Tongue (tissue), 3 donors: ENCODE measurements at places on chromosomes 5 and 9.

- DNase-seq = no peak
Measured at GRCh38 chr9:98627296-98627695, 81.4 kb downstream of the GABBR2 start.

DNA sequence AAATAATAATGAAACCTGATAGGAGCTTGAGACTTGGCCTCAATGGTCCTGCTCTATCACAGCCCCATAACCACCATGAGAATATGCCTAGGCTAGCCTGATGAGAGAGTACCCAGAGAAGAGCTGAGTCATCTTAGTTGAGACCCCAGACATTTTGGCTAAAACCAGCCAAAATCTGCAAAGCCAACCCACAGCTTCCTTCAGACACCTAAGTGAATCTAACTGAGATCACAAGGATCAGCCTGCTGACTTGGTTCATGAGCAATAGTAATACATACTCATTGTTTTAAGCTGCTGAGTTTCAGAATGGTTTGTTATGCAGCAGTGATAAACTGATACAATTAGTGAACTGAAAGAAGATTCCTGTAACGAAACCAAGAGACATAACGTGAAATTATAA, 473.7 kb upstream of the PTGER4 start:
- no peak for DNase-seq

- DNase-seq = no peak
Measured at GRCh38 chr5:149887622-149888183, 56.9 kb downstream of the PDE6A start.

GRCh38 chr5:33282157-33282556, 158.6 kb upstream of the TARS1 start:
- no peak for DNase-seq

DNA sequence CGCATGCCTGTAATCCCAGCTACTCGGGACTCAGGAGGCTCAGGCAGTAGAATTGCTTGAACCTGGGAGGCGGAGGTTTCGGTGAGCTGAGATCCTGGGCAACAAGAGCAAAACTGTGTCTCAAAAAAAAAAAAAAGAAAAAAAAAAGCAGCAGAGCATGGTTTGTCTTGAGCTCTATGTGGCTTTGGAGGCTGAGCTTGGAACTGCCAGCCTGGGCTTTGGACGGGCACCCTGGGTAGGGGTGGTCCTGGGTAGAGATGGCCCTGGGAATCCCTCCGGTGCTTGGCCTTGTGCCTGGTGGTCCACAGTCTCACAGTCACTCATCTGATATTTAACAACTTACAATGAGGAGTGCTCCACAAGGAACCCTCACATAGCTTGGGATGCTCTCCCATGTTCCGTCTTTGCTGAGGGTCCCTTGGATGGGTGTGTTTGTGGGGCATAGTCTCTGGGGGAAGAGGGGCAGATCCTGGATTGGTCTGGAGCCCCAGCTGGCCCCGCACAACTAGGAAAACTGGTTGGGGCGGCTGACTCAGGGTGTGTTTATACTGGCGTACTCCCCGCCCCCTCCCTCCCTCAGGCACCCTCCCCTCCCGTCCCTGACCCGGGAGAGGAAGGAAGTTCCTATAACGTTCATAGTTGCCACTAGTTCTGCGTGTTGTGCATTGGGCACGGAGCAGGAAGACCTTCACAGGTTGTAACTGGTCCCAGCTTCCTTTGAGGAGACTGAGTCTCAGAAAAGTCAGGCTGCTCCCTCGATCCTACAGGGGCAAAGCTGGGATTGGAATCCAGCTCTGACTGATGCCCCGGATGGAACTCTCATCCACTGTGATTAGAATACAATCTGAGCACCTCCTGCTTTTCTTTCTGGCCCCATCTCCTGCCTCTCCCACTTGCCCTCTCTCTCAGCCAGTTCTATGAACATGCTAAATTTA, 11.2 kb downstream of the IER5L start:
- peak; percentile 80 for DNase-seq

- peak; percentile 30 for DNase-seq
Measured at GRCh38 chr5:151382576-151382975, 35.2 kb upstream of the SLC36A2 start.

DNA sequence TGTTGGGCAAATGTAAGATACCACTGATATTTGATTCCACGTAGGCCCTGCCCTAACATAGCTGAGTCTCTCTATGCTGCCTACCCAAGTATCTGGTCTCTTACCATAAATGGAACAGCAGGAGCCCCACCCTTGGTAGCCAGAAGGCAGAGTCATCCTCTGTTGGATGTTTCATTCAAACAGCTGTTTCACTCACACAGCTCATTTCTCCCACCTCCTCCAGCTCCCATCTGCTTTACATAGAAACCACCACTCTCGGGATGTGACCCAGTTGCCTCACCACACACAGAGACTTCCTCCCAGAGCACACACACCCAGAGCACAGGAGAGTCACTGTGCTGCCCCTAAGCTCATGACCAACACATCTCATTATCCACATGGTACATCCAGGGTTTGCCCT, 165.3 kb downstream of the TMEM167A start:
- no peak for DNase-seq

DNA sequence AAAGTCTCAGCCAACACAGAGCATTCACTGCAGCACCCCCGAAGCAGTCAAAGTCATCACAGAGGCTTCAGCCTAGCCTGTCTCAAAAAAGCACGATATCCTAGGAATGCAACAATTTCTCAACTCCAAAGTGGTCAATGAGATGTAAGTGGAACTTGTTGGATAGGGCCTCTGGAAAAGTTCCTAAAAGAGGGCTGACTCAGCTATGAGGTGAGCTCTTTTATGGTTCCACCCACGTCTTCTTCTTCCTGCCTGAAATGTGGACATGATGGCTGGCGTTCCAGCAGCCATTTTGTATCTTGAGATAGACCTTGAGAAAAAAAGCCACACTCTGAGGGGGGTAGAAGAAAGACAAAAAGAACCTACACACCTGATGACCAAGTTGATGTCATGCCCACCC, 32.5 kb upstream of the TRIO start:
- DNase-seq = no peak

- DNase-seq = peak; percentile 83
Measured at GRCh38 chr5:100595152-100595811, 60.1 kb downstream of the FAM174A start.

- DNase-seq = peak; percentile 76
Measured at GRCh38 chr9:136605988-136606660, 56.6 kb upstream of the EGFL7 start.

DNA sequence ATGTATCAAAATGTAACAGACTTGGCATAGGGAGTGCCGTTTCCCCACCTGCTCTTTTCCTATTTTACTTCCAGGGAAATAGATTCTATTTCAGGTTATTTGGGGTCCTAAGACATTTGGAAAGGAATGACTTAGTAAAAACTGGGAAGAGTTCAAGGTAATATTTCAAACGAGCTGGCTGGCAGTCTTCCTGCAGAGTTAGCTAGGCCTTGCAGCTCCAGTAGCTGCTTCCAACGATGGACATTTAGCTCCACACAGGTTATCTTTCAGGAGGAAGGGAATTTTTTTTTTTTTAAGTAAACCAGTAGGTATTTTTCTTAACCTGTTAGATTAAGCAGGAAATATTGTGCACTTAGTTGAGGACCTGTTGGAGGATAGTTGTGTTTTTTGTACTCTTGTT, 45.2 kb downstream of the TLE4 start:
- no peak for DNase-seq

DNA sequence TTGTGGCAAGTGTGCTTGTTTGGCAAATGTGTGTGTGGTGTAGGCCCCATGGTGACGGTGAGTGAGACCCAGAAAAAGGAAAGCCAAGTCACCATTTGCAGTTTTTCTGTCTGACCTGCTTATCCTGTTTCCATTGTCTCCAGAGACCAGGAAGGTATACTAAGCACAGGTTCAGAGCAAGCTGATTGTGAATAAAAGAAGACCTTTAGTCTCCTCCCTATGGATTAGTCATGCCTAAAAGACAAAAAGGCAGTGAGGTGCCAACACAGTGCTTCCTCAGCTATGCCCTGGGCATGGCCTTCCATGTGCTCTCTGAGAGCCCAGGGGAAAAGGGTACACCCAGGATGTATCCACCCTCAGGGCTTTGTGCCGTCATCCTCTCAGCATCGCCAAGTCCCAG, 49.2 kb upstream of the SHOC1 start:
- DNase-seq = no peak

- no peak for DNase-seq
Measured at GRCh38 chr9:129283291-129283691, 105.2 kb upstream of the IER5L start.

DNA sequence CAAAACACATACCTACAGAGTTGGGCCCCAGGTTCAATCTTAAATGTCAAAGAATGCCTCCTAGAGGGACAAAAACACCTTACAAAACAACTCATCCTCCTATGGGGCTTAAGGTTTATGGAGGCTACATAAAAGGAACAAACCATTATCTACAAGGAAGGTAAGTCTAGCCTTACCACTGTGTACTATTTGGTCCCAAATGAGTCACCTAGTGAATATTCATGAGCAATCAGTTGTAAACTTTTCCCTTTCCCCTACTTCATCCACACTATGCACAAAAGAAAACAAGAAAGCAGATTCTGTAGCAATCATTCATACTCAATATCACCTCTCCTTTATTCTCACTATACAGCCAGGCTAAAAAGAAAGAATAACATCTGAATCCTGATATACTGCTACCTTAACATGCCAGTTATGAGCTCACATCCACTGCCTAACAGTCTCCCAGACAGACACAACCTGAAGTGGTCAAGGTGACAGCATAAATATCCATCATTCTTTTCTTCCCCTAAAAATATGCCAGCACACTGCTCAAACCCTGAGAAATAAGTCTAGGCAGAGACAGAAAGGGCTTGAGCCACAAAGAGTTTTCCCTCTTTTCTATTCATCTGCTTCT, 6.2 kb downstream of the OXCT1 start:
- no peak for DNase-seq

- no peak for DNase-seq
Measured at GRCh38 chr9:136436055-136436634, 3.5 kb downstream of the INPP5E start.

DNA sequence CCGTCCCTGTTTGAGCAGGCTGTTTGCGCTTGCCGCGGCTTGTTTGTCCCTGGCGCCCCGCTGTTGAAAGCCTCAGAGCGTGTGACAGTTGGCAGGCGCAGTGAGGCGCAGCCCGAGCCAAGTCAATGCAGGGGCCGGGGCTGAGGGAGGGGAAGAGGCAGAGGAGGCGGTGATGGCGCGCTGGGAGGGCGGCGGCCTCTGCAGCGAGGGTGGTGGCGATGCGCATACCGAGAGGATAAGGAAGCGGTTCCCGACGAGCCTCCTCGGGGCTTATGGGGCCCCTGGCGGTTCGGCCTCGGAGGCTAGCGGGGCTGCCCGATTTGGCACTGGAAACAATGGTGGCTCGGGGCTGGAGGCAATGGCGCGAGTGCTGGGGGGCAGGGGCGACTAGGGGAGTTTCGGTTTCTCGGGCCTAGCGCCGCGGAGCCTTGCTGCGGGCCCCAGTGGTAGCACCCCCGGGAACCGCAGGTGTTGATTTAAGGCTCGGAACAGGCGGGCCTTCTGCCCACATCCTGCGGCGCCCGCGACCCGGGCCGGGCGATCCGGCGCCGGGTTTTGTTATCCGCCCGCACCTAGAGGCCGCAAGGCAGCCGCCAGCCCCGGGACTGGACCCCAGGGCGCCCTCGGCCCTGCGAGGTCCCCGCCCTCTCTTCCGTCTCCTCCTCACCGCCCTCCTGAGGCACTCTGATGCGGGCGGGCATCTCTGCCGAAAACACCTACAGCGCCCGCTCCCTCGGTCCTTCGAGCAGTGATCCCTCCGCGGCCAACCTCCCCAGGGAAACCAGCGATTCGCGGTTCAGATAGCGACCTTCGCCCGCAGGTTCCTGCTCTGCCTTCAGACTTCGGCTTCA, 947 bp upstream of the LNPEP start:
- DNase-seq = peak; percentile 96

DNA sequence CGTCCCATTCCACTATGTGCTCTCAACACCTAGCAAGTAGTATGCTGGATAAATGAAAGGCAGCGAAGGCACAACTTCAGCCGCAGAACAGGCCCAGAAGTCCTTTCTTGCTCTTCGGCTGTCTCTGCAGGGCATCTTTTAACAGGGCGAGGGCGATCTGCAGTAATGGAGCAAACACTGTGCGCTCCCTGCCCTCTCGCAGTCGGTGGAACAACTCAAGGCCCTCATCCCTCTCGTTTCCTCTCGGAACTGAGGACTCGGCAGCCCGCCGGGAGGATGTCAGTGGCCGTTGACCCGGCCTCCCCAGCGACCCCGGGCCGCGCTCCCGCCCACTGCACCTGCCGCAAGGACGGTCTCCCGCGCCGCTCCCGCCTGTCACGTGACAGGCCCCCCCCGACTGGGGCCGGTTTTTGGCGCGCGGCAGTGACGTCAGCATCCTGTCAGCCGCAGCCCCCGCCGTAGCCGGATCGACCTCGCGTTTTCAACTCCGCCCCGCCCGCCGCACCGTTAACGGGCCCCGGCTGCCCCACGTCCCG, 1.1 kb downstream of the ZNF367 start:
- peak; percentile 93 for DNase-seq

DNA sequence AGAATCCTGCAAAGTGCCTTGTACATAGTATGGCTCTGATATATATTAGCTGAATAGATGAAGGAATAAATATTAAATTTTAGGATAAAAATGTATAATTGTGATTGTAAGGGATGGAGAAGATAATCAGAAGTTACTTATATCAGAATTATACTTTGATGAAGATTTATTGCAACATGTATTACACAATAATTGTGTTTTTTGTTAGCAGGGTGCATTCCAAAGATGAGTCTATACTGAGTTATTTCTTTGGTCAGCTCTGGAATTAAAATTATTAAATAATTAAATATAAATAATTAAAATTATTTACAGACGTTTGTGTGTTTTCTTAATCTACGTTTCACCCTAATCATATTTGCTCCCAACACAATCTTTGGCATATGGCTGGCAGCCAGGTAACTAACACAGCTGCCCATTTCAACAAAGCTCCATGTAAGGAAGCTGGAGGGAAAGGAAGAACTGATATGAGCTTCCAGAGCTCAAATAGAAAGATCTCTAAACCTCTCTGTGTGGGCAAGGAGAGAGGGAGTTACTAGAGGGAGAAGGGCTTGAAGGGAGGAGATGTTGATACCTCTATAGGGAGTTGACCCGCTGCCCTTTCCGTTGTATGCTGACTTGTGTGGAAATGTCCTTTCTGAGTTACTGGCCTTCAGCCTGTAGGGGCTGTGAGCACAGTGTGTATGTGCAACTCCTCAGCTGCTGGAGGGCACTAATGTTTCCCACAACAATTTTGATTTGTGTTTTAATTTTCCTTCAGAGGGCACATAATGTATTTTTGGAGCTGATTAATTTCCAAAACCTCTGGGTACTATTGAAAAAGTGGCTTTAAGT, 403.4 kb downstream of the MAN2A1 start:
- DNase-seq = no peak

- DNase-seq = no peak
Measured at GRCh38 chr5:73969195-73970036, 343.4 kb downstream of the ARHGEF28 start.

DNA sequence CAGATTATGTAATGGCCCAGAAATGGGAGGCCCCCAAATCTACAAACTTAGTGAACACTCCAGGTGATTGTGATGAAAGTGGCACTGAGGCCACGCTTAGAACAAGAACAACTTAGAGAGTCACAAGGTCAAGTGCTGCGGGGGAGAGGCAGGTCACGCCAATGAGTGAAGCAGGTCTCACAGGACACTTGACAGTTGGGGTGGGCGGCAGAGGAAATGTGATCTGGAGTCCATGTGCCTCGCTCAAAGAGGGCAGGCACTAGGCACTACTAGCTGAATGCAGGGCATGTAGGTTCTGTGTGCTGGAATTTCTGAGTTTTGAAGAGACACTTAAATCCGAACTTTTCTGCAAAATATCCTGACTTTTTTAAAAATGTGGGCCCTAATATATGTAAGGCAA, 193.2 kb upstream of the RORB start:
- no peak for DNase-seq
